Stimulated activated CD4-positive, alpha-beta T cell treated with anti-CD3 and anti-CD28 coated beads, Interleukin-1b, Interleukin-23, amount 100 ng/mL, for 1 hour (primary cell): ENCODE measurements at places on chromosomes 5 and 9.

DNA sequence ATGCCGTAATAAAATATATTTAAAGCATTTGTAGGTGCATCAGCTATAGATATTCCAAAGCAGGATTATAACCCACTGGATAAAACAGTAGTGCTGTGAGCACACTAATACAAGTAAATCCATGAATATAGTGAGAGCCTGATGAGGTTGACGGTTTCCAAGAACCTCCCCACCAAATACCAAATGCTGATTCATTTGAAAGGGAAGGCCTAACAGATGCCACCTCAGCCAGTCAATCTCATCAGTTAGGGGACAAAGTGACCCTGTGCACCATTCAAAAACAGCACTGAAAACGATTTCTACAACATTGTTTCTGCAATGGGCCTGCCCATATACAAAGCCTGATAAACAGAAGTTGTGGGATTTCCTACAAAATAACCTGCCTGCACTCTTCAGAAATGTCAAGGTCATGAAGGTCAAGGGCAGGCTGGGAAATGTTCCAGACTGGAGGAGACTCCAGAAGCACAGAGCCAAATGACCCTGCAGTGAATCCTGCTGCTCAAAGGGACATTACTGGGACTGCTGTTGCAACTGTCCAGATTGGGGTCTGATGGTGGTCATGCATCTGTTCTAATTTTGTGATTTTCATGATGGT, 69.6 kb downstream of the ROR2 start:
- DNase-seq: no peak

- no peak for DNase-seq
Measured at GRCh38 chr5:457195-457961, 14.4 kb downstream of the EXOC3 start.

DNA sequence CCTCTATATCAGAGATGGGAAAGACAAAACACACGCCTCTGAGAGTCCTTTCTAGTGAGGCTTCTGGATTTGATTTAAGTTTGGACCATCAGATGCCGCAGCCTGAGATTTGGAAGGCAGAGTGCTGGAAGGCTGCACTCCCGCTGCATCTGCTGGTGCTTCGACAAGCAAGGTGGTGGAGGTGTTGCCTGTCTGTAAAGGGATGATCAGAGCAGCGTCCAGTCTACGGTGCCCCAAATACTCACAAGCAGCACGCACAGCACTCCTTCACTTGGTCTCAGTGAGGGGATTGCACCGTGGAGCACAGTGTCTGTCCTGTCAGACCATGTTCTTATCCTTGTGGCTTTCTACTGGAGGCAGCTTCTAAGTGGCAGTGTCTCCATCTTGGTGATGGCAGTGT, 221.4 kb downstream of the GADD45G start:
- DNase-seq: no peak

DNA sequence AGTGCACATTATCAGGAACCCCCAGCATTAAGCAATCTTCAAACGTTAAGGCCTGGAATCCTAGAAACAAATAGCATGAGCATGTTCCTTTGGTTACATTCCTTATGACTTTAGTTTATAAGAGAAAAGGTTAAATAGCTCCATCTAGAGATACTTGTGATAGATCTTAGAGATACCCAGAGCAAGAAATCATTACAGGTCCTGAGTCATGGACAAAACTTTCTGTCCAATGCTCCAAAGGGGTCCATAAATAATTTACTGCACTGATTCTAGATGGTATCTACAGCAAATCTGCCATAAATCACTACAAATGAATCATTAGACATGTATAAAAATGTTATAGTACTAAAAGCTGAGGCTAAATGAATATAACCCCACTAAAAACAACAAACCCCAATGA, 139.6 kb downstream of the HTR1A start:
- DNase-seq: no peak

- DNase-seq: no peak
Measured at GRCh38 chr9:95138474-95138873, 179.0 kb downstream of the FANCC start.

- DNase-seq: no peak
Measured at GRCh38 chr5:140324041-140324600, 21.2 kb upstream of the PFDN1 start.

- DNase-seq: no peak
Measured at GRCh38 chr5:159536166-159536565, 205.9 kb upstream of the IL12B start.

- no peak for DNase-seq
Measured at GRCh38 chr9:32004431-32005076, 379.9 kb upstream of the ACO1 start.

DNA sequence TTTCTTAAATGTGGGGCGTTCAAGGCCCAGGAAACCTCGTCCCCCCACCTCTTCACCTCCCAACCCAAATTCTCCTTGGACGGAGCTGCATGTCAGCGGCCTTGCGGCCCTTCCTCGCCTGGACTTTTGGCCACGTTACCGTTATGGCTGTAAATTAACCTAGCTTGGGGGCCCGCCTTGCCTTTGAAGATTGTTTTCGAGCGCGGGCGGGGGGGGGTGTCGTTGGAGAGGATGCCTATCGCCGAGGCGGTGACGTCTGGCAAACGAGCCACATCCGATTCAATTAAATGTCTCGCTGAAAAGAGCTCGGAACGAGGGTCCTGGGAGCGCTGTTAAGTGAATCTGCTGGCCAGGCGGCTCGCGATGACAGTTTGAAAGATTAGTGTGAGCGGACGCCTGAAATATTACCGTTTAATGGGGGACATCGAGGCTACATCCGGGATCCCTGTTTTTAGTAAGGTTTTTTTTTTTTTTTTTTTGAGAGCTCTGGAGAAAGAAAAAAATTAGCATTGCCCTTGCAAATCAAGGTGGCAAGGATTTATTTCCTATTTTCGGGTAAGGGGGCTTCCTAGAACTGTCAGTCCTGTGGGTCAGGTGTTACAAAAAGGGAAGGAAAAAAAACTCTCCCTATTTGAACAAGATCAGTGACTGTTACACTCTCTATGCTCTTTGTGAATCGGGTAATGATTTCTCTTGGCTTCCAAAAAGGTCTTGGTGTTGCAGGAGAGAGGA, 2.3 kb upstream of the NKX2-5 start:
- DNase-seq: no peak

- no peak for DNase-seq
Measured at GRCh38 chr5:98042961-98043360, 730.5 kb upstream of the RGMB start.

DNA sequence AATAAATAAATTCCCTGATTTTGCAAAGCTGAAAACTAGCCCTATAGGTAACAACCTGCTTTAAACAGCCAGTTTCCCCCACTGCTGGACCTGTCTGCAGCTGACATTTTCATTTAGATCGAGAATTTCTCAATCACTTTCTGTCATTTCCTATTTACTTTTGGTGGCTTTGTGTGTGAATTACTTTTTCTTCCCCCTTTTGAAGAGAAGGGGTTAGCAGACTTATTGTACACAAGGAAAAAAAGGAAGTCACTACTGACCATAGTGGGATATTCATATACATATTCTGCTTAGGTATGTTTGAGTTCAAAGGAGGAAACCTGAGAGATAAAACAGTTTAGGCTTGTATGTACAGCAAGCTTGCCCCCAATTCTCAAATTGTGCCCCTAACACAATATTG, 27.0 kb upstream of the IFNB1 start:
- DNase-seq: no peak

DNA sequence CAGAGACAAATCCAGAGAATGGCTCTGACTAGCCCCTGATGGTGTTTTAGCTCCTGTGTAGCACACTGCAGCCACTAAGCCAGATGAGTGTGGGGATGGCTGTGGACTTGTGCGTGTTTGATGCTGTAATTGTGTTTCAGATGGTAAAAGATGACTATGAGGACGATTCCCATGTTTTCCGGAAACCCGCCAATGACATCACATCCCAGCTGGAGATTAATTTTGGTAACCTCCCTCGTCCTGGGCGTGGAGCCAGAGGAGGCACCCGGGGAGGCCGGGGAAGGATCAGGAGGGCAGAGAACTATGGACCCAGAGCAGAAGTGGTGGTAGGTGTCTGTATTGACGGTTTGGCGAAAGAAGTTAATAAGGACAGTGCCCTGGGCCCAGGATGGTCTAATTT, 38.0 kb downstream of the HABP4 start:
- no peak for DNase-seq

GRCh38 chr5:11043881-11044280, 282.8 kb upstream of the DAP start:
- no peak for DNase-seq

DNA sequence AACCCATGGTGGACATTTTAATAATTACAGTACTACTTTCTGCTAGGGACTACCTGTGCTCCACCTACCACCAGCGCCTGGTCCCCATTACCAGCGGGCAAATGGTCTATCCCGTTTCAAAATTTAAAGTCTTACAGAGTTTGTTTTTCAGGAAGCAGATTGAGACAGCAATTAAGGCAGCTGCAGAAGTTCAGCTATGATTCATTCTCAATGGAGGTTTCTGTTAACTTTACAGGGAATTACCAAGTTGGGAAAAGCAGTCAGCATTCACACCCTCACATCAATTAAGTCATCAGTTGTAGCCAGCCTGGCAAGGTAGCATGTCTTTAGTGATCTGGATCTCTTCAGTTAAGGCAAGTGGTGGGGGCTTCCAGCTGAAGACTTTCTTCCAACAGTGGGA, 410.6 kb upstream of the DAB2 start:
- no peak for DNase-seq

GRCh38 chr9:101840694-101841188, 102.3 kb upstream of the GRIN3A start:
- no peak for DNase-seq

DNA sequence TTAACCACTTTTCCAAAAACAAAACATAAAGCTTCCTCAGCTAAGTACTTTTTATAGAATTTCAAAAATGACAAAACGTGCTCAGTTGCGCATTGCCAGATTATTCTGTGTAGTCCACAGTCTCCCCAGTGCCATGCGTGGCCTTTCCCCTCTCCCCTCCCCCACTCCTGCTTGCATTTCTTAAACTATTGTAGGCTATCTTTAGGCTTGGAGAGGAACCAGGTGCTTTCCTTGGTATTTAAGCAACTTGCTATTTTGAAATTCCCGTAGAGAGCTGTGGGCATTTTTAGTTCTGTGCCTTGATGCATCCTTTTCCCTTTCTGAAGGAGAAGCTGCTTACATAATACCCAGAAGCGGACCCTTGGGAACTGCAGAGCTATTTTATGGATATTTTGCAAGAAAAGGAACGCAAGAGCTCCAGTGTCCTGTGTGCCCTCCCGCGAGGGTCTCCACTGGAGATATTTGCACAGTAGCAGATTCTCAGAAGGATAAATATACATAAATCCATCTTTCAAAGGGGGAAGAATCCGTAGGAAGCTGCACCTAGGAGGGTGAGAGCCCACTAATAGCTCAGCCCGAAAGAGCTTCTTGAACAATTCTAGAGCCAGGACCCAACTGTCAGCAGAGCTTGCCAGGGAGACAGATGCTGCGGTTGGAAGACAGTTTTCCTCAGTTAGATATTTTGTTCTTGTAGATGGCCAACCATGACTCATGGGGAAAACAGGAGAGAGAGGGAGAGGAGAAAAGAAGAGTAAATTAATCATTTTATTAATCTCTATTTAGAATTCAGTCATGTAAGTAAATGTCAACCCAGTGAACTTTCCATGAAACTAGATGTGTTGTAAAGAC, 1298.3 kb upstream of the WWC1 start:
- DNase-seq: no peak

DNA sequence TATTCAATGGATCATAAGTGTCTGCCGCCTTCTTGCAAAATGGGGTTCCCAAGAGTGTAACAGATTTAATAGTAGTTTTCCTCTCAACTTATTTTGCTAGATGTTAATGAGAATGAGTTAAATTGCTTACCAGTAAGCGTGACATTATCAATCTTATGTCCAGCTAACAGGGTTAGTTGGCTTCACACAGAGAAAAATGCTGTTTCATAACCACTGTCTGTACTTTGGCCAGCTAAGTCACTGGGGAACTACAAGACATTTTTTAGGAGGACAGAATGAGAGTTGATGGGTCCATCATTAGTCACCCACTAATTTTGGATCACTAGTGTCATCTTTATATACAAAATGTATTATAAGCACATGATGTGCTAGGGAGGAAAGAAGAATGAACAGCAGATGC, 1.4 kb downstream of the CDC37L1 start:
- no peak for DNase-seq

DNA sequence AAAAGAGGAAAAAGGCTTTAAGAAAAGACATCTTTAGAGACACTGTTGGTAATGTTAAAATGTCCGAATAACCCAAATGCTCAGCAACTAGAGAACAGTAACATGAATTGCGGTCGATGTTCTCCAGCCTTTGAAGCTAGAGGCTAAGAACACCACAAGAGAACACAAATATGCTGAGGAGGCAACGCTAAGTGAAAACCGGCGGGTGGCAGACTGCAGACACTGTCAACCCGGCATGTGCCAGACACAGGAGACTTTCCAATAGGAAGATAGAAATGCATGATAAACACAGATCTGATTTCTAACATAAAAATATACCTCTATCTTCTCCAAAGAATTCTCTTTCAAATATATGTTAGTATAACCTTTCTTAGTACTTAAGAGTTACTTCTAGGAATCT, 18.4 kb upstream of the DDX41 start:
- no peak for DNase-seq

- no peak for DNase-seq
Measured at GRCh38 chr5:181200816-181201215, 4.2 kb downstream of the TRIM7 start.

- DNase-seq: no peak
Measured at GRCh38 chr5:96783326-96783725, 24.4 kb downstream of the ERAP1 start.

- DNase-seq: no peak
Measured at GRCh38 chr9:112520656-112521055, 34.0 kb downstream of the KIAA1958 start.

DNA sequence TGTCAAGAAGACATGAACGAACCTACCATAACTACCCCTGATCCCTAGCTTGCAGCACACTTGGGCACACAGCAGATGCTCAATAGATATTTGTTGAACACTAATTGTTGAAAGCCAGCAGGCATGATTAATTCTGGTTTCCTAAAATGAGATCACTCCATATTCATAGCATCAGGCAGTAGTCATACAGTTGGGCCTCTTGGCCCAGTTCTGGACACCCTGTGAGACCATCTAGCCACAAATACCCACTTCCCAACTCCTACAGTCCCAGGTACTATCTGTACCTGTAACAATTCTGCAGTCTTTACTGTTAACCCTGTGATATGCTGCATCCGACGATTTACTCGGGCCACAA, 24.2 kb downstream of the P4HA2 start:
- no peak for DNase-seq

GRCh38 chr5:38921174-38921573, 75.4 kb downstream of the OSMR start:
- DNase-seq: no peak

DNA sequence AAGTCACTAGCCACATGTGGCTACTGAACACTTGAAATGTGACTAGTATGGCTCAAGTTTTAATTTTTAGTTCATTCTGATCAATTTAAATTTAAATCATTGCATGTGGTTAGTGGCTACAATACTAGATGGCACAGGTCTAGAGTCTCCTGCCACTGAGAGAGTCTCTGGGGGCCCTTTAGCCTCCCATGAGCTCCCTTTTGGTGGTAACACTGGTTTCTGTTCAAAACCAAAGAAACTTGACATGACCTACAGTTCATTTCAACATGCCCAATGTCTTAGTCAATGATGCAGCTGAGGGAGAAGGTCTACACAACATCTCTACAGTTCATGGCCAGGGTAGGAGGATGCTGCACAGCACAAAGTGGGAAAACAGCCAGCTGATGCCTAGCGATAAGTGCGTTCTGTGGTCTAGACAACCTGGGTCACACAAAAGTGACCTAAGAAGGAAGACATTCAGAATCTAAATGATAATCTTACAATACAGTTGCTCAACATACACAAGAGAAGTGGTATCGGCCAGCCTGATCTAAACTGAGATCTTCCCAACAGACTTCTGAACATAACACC, 121.0 kb downstream of the AUH start:
- no peak for DNase-seq
